ENCODE measurements at places on chromosomes 5 and 9.

GRCh38 chr5:41797662-41798061 lies 72.6 kb downstream of the OXCT1 start:
- peak; percentile 50 for DNase-seq

DNA sequence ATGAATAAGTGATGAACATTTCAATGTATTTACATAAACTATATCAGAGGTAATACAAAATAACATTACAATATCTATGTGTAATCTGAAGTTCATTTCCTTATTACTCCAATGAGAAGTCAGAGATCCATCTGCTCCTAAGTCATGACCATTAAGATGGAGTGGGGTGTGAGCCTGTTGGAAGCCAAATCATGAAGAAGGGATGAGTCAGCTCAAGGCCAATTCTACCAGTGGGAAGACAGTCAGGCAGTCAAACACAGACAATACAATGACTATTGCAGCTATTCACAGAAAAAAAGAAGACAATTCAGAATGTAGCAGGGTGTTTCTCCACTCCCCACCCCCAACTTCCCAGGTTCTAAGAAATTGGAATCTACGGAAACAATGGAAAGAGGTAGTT lies 155.0 kb downstream of the NFIB start:
- no peak for DNase-seq

GRCh38 chr9:73114958-73115357 lies 36.7 kb upstream of the ANXA1 start:
- DNase-seq = no peak

- no peak for DNase-seq
These were observed 816.4 kb downstream of the SEMA5A start for GRCh38 chr5:8729437-8729836.

DNA sequence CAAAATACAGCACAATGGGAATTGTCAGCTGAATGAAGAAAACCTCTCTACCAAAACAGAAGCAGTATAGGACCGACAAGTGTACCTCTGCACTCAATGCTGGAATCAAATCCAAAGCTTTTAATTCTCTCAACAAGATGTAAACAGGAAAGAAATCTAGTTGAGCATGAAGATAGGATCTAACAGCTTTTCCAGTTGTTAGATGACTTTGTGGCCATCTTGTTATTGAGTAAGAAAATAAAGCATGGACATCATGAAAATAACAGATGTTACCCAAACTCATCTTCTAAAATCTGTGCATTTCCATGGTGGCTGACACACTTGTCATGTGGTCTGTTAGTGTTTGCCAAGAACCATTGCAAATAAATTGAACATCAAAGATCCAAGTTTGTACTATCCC lies 34.7 kb downstream of the SREK1 start:
- no peak for DNase-seq

Data from activated CD4-positive, alpha-beta T cell treated with anti-CD3 and anti-CD28 coated beads, Interleukin-2, Interleukin-6, amounts not matched to agents 100 ng/mL and 50 ng/mL, durations not matched to agents 16 hours and 8 hours (primary cell).